Brain microvascular endothelial cell (primary cell): ENCODE measurements at places on chromosomes 5 and 9.

DNA sequence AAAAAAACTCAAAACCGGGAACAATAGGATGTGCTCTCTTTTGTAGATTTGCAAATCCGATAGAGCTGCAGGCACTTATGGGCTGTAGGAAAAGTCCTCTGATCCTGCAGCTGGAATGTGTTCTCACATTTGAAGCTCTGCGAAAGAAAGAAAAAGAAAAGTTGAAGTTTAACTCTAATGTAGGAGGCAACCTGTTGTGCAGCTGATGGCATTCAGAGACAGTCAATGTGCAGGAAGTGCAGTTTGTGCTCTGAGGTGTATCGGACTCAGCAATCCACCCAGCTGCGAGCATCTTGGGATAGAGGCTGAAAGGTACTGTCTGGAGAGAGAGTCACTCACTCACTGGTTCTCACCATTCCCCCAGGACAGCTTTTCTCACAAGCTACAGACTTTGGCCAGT is 339.2 kb downstream of the AGTPBP1 start:
- no peak for DNase-seq

DNA sequence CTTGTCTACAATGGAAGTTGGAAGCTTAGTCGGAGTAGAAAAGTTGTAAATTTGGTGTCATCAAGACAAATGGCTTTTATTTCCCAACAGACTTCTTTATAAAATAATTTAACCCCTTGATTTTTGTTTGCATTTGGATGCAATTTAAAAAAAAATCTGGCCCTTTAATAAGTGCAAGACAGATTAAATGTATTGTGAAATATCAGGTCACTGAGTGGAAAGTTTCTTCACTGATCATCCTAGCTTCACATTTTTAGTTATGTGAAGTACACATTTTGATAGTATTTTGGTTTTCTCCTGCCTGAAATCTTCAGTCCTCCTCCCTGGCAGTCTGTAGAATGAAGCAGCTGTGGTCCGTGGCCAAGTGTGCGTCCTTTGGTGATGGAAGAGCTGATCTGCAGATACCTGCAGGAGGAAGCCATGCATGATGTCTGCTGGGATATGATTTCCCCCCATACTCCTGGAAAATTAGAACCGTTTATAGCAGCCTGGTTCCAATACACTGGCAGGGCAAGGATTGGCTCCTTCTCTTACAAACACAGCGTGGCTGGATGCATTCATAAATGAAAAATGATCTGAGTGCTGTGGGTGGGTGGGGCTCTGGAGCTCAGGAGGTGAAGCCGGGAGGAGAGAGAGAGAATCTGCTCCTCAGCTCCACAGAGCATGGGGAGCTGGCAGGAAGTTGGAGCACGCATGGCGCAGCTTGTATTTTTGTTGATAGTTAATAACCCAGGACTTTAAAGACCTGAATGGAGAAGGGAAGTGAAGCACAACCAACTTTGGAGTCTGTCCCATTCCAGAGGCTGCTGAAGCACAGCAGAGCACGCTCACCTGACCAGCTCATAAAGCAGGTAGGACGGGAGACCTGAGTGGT is 238.4 kb downstream of the GOLPH3 start:
- DNase-seq: no peak

DNA sequence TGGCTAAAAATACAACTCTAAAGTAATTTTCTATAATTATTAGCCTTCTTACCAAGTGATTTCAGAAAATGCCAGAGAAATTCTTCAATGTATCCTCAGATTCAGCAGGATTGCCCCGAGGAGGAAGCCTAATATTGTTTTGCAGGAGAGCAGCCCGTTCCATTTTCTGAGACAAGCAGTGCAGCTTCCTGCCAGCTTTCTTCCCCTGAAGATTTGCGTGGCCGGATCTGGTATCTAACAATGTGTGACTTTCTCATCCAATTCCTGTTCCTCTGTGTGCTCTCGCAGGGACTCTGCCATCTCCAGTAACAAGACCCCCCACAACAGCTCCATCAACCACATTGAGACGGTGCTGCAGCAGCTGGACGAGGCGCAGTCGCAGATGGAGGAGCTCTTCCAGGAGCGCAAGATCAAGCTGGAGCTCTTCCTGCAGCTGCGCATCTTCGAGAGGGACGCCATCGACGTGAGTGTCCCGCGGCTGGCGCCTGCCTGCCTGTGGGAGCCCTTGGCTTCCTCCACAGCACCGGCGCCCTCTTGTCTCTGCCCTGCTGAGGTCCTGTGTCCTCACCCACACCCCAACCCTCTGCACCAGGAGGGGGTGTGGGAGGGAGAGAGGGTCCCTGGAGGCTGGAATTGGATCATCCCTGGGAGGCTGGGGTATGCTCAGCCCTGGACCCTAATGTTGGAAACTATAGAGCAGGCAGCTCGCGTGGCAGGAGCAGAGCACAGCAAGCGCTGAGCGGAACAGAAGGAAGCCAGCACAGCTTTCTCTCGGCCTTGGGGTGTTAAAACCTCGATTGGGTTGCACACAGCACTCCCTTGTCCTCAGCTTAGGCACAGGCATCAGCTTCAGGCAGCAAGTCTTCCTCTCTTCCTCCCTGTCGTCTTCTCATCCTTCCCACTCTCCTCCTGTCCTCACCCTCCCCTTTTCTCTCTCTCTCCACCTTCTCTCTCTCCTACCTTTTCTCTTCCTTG is 216.2 kb downstream of the TRIO start:
- no peak for DNase-seq

DNA sequence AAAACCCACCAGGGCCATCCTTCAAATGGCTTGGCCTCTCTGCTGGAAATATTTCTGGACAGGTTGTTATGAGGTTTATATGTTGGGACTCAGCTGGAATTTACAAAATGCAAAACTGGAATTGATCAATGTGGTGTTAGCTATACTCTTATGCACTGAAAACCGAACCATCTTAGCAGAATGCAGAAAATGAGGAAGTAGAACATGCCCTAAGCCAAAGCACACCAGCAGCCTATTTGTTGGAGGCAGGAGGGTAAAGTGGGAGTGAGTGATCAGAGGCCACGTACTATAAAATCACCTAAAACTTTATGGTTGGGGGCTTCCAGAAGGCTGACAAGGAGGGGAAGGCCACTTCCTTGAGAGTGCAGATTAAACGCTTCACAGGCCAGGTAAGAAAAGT is 63.6 kb upstream of the C5orf63 start:
- no peak for DNase-seq

- no peak for DNase-seq
These were observed 253.3 kb upstream of the SMARCA2 start for GRCh38 chr9:1761807-1762206.

DNA sequence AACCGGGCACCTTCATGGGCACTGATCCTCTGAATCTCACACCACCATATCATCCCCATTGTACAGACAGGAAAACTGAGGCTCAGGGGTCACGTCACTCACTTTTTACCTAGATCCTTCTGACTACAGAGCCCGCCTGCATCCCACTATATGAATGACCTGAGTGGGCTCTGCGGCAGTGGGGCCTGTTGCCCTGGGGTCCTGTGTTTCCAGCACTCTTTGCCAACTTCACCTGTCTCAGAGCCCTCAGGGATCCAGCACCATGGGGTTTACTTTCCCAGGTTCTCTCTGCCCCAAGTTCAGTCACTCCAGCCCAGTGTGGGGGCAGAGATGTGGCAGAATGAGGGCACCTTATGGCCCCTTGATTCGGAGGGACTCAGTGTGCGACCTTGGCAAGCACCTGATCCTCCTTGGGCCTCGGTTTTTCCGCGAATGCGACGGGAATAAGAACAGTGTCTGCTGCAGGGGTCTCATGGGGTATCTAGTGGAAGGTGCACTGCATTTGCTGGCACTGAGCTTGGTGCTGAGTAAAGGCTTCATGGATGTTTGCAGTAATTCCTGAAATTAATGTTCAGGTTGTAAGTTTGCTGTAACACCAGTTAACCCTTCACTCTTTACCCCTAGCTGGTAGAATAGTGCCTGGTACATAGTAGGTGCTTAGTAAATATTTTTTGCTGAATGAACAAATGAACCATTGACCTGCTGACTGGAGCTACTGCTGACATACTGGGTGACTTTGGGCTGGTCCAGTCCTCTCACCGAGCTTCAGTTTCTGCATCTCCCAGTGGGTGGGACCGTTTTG is 47.1 kb upstream of the BOD1 start:
- DNase-seq: no peak

DNA sequence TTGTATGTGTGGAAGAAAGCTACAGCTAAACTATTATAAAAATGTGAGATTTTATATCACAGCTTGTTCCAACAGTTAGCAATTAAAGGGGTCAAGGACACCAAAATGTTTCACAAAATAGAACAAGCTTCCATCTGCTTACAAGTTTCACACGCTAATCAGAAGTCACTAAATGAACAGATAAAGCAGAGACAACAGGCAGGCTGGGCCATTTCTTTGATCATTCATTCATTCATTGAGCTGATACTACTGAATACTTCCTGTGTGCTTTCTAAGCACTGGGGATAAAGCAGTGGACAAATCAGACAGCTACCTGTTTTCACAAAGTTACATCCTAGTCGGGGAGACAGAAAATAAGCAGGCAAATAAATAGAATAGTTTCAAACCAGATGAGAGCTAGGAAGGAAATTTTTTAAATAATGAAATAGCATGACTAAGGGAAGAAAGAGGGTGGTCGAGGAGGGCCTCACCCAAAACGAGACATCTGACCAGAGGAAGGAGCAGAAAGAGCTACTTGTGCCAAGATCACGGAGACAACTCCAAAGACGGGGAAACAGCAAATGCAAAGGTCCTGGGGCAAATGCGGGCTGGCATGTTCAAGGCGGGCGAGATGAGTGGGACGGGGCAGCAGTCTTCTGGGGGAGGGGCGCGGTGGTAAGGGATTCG is 1.2 kb downstream of the MAPK9 start:
- no peak for DNase-seq

GRCh38 chr9:131524665-131525315 is 6.3 kb downstream of the UCK1 start:
- peak; percentile 48 for DNase-seq

DNA sequence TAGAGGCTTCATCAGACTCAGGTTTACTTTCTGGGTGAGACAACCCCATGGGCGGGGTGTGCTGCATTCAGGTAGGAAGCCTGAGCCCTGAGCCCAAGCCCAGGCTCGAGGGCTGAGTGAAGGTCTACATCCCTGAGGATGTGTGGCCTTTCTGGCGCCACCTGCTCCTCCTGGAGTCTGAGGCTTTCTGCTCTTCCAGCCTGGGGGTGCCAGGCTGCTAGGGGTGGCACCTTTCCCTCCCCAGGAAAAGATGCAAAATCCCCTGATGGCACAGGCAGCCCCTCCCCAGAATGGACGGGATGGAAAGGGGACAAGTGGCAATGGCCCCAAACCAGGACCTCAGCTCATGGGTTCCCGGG is 44.4 kb upstream of the PRRC2B start:
- DNase-seq: no peak

- peak; percentile 97 for DNase-seq
These were observed 80.5 kb downstream of the PAPPA start for GRCh38 chr9:116234081-116234480.

DNA sequence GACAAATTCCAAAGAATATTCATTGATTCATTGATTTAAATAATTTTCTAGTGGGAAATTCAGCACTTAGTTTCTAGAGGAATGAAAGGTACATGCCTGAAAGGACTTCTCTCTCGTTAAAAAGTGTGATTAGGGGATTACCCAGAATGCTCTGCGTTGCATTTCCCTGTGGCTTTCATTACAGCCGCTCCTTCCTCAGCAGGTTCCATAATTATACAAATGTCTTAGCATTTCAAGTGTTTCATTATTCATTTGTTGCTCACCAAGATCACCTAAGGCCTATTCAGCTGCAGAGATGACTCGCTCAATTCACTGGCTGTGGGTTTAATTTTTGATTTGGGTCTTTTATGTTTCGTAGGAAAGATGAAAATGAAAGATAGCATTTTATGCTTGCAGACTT is 52.8 kb downstream of the SPATA31C2 start:
- no peak for DNase-seq

DNA sequence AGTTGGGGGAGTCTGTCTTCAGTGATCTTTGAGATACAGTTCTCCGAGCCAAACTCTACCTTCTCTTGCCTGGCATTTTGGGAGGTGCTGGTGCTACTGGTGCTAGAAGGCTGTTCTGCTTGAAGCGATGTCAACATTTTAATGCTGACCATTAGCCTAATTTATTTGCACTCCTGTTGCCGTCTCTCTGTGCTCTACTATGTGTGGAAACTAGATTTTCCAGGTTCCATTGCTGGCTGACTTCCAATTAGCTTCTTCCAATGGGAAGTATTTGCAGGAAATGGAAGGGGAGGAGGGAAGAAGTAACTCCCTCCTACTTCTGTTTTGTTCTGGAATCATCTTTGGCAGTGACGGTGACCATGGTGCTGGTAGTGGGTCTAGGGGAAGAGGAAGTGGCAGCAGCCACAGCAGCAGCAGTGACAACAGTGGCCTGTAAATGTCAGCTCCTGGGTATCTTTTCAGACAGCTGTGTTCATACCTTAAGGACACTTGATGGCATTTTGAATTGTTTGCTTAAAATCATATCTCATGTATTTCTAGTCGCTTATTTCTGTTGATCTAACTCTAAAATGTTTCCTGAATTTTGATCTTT is 7.9 kb downstream of the TXNDC8 start:
- no peak for DNase-seq
